Right forelimb (tissue), 1 donor: ENCODE measurements at places on chromosomes 4 and X.

DNA sequence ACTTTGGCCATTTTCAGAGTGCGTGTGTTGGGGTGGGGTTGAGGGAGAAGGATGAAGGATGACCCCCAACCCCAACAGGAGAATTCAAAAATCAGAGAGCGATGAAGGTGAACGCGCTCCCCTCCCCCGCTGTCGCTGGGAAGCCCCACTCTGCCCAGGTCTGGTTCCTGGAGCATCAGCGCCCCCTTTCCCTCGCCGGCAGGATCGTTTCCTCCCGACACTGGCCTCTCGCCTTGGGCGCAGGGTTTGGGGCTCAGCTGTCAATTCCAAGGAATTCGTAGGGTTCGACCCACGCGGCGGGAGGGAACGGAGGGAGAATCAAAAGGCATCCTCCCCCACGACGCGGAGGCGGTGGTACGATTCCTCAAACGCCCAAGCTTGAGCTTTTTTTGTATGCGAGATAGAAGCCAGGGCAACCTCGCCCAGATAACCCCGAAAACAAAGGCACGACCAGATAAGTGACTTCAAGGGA, 1.0 kb upstream of the PDGFRA start:
- peak; percentile 92 for DNase-seq

DNA sequence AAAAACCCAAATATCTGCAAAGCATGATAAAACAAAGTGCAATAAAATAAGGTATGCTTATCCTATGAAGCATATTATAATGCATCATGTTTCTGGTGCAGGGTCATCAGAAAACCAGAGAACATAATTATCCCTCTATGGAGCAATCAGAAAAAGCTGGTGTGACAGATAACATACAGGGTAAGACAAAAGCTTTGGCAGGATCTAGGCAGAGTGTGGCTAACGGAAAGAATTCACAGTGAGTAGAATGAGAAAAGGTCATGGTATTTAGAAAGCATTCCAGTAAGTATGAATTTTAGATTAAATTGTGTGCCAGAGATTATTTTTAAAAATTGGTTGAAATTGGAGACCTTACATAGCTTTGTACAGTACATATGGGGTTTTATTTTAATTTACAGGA, 29.0 kb upstream of the UGT2B4 start:
- no peak for DNase-seq

GRCh38 chrX:37692918-37693317, 7.3 kb downstream of the XK start:
- no peak for DNase-seq

GRCh38 chrX:48520455-48520854, 1.2 kb upstream of the EBP start:
- DNase-seq, result no peak

DNA sequence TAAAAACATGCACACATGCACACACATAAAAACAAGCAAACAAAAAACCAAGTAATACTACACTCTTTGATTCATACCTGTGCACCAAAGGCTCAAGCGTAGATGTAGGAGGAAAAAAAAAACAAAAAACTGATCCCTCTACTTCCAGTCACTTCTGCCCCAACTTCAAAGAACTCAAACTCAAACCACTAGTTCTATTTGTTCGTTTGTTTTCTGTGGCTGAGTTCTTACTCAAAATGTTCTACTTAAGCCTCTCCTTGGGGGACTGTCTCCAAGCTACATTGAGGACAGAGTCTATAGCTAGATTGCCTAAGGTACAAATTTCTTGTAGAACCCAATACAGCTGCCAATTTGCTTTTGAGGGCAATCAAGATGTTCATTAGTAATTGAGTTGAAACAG, 171.0 kb upstream of the ATOH1 start:
- no peak for DNase-seq

GRCh38 chr4:42656679-42656943, 294 bp downstream of the ATP8A1 start:
- no peak for DNase-seq

- no peak for DNase-seq
Observed at GRCh38 chr4:161604516-161605300, 559.1 kb downstream of the FSTL5 start.

GRCh38 chr4:103099691-103100392, at the start of gene BDH2:
BDH2 (minus strand) TSS chr4:103099834; CDS start chr4:103096254, 3,580 bp downstream.
- DNase-seq, result peak; percentile 55

GRCh38 chrX:85111347-85111746, 107.7 kb downstream of the APOOL start:
- DNase-seq, result no peak

- no peak for DNase-seq
Observed at GRCh38 chr4:58111818-58112217, 1001.6 kb upstream of the IGFBP7 start.

DNA sequence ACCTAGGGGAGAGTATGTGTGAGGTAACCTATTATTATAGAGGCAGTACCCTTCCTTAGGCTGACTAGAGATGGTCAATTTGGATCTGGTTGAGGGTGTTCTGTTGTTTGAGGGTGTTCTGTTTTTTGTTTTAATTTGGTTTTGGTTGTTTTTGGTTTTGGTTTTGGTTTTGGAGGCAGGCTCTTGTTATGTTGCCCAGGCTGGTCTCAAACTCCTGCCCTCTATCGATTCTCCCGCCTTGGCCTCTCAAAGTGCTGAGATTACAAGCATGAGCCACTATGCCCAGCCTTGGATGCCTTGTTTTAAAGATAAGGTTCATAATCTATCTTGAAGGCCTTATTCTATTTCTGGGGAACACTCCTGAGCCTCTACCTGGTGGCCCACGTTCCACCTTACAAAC, 912 bp downstream of the CXorf65 start:
- DNase-seq, result no peak
